ENCODE measurements at places on chromosomes 5 and 9. TPM values are rescaled to one million over a fixed set of nuclear protein-coding genes. Genes with fewer than 3 reads are reported as not detected.

The PCDHGB7 gene
- total RNA-seq = 0.08 TPM

The PCDHB9 gene
- total RNA-seq = not detected

The GARIN3 gene
- 0.13 TPM for total RNA-seq

The LCNL1 gene
- 1.0 TPM for total RNA-seq

The PCDHGA9 gene
- not detected for total RNA-seq

The IL3 gene
- 1.4 TPM for total RNA-seq

The GPX3 gene
- total RNA-seq = not detected

The DMRTA1 gene
- total RNA-seq = not detected

The LCN15 gene
- not detected for total RNA-seq
